Mammary epithelial cell (primary cell): ENCODE measurements at places on chromosomes 16 and 17. TPM values are rescaled to one million over a fixed set of nuclear protein-coding genes. Genes with fewer than 3 reads are reported as not detected.

Gene CENPV
- total RNA-seq = 5.5 TPM

DNA sequence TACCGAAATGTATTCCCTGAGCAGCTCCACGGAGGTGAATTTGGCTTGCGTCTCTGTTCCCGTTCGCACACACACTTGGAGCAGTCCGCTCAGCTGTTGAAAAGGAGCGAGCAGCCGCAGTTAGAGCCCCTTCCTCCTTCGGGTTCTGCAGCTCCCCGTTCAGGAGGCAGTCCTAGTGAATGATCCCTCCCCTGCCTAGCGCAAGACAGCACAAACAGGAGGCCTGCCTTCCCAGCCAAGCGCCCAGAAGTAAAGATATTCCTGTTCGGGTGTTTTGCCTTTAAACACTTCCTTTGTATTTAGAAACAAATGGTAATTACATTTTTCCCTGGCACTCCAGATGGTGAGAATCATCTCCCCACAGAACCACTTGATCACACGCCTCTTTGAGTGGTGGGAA is 64.7 kb downstream of the ABCC12 start:
- no peak for DNase-seq

Gene IQCK
- total RNA-seq = 3.9 and 5.8 TPM in 2 replicates

DNA sequence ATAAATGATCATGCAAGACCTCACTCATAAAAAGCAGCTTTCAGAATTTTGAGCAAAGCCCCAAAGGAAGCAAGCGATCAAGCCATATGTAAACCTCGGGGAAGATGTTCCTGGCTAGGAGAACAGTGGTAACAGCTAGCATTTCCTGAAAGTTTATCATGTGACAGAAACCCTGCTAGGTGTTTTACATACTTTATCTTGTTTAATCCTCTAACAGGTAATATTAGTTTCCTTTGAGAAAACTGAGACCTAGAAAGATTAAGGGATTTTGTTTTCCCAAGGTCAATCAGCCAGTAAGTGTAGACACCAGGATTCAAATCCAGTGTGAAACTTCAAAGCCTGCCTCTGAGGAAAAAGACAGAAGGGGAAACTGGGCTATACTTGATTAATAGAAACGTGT is 362.4 kb upstream of the MAF start:
- no peak for DNase-seq

- peak; percentile 81 for DNase-seq
Observed at GRCh38 chr17:55576237-55576995, 65.2 kb upstream of the SMIM36 start.

GRCh38 chr16:81709016-81709900 is 69.8 kb upstream of the PLCG2 start:
- no peak for DNase-seq

Gene SLC38A8
- total RNA-seq = not detected in 2 replicates

- DNase-seq = no peak
Observed at GRCh38 chr17:44558334-44558709, 1.0 kb downstream of the FZD2 start.

DNA sequence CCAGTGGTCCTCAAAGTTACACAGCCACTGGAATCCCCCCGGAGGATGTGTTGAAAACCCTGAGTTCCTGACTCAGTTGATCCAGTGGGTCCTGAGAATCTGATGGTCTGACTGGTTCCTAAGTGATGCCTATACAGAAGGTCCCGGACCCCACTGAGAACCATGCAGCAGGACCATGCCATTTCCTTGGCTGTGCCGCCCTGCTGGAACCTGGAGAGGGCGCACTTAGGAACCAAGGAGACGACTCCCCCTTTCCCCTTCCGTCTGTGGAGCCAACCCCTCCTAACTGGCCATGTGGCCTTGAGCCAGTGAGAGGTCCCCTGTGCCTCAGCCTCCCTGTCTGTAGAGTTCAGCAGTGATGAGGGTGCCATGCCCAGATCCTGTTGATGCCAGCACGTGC is 22.0 kb downstream of the C16orf74 start:
- no peak for DNase-seq

Gene ABCA9
- total RNA-seq = 0.29 and 0.31 TPM in 2 replicates

GRCh38 chr16:54175169-54175551 is 111.4 kb downstream of the IRX3 start:
- no peak for DNase-seq

GRCh38 chr17:69561462-69561861 is 147.0 kb downstream of the MAP2K6 start:
- no peak for DNase-seq

DNA sequence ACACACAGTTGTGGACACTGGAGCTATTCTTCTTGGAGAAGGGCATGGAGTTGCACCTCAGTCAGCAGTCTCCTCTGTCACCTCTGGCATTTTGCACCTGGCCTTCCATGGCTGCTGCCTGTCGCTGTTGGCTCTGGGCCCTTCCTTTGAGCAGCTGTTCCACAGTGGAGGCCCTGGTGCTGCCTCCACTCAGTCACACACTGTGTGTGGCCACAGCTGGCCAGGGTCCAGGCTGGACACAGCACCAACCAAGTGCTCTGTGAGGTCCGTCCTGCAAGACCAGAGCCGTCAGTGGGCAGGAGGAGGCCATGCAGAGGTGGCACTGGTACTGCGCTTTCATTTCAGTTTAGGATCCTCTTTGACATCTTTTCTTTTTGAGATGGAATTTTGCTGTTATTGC is 21.6 kb upstream of the MED9 start:
- DNase-seq = no peak

GRCh38 chr17:69594641-69595040 is 180.1 kb downstream of the MAP2K6 start:
- no peak for DNase-seq

- DNase-seq = no peak
Observed at GRCh38 chr16:23896832-23897821, 61.3 kb downstream of the PRKCB start.

Gene NPIPB2
- 3.0 TPM for total RNA-seq

- peak; percentile 96 for DNase-seq
Observed at GRCh38 chr17:72416054-72416675, 295.3 kb downstream of the SOX9 start.

DNA sequence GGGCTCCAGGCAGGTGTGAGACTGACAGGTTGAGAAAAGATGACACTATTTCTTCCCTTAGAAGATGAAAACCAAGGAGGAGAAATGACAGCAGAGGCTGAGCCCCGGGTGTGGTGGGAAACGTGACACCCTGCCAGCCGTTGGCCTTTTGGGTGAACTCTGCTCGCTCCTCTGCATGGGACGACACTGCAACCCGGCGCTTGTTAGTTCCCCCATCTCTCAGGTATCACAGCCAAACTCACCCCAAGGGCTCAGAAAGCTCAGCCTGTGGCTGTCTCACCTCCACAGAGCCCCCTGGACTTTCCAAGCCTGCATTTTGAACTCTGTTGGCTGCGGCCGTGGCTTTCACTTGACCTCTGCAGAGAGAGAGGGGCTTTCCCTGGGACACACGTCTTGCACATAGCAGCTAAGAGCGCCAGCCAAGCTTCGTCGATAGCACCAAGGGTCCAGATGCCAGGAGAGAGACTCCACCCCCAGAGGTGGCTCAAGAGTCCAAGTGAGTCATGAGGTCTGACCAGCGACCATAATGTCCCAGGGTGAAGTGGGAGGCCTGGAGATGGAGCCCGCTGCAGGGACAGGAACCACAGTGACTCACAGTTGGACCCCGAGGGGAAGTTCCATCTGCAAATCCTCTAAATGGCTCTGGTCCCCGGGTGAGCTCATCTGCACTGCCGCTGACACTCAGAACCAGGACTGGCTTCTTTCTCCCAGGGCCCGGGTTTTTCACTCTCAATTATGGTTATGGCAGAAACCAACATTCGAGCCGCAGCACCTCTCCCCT is 301.9 kb downstream of the SOX9 start:
- peak; percentile 95 for DNase-seq

- no peak for DNase-seq
Observed at GRCh38 chr16:53664724-53665345, 38.8 kb downstream of the RPGRIP1L start.

GRCh38 chr16:84764970-84765369 is 54.8 kb upstream of the CRISPLD2 start:
- no peak for DNase-seq

Gene CDH3
- 995 TPM for total RNA-seq

DNA sequence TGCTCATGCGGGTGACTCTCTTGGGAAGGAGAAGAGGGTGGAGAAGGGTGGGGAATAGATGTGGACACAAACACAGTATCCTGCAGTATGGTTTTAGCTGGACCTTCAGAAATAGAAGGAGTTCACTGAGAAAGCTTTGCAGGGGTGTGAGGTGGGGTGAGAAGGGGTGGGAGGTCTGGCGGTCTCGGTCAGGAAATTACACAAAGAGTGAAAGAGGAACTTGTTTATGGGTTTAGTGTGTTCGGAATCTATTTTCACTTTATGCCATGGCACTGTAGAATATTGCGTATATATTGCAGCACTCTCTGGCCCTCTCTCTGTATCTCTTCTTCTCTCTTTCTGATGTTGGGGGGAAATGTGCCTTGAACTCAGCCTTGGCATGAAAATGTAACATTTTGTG is 148.2 kb upstream of the GOT2 start:
- DNase-seq = no peak

DNA sequence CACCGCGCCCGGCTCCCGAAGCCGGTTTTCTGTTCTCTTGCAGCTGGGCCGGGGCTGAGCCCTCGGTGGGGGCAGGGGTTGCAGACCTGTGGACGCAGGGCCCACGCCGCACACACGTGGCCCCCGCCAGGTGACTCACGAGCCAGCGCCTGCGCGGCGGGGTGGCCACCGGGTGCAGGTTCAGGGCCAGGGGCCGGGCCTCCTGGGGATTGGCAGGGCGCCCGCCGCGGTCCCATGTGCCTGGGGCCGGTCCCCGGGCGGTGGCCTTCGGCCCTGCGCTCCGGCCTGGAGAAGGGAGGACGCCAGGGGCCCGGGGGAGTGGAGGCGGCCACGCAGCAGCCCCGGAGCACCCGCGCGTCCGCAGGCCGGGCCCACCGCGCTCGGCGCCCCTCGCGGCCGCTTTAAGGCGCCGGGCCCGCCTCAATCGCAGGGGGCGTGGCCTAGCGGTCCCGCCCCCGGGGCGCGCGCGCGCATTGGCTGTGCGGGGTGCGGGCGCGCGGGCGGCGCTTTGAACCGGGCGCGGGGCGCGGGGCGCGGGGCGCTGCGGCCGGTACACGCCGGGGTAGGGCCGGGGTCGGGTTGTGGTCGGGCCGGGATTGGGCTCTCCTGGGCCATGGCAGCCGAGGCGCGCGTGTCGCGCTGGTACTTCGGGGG is at the start of gene SLC25A10:
Gene SLC25A10 (plus strand): TSS at position 471 of the 654 bp plus-strand sequence. CDS start 143 bp downstream, at position 614.
- peak; percentile 82 for DNase-seq

- peak; percentile 57 for DNase-seq
Observed at GRCh38 chr16:31108035-31108793, at the start of gene BCKDK. Gene BCKDK, plus strand, starts transcription at chr16:31108386. Its CDS starts 838 bp downstream, at chr16:31109224.

Gene EVI2B
- total RNA-seq = under 0.01 TPM

DNA sequence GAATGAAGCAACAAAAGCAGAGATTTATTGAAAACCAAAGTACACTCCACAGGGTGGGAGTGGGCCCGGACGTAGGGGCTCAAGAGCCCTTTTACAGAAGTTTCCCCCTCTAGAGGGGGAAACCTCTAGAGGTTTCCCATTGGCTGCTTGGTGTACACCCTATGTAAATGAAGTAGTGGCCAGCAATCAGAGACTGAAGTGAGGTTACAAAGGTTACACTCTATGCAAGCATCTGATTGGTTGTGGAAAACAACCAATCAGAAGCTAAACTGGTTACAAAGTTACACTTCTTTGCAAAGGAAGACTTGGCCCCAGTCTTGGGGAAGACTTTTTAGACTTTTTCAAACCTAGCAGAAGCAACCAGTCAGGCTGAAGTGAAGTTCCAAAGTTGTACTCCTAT is 27.1 kb downstream of the CRAMP1 start:
- DNase-seq = no peak

Gene NMRAL1
- total RNA-seq = 36.9 and 55.7 TPM in 2 replicates

GRCh38 chr17:16380640-16381495 is at the start of gene UBB:
Gene UBB, plus strand, starts transcription at chr17:16381091. Its CDS starts 817 bp downstream, at chr17:16381908.
- peak; percentile 97 for DNase-seq
